ENCODE measurements at places on chromosomes 5 and 9.

DNA sequence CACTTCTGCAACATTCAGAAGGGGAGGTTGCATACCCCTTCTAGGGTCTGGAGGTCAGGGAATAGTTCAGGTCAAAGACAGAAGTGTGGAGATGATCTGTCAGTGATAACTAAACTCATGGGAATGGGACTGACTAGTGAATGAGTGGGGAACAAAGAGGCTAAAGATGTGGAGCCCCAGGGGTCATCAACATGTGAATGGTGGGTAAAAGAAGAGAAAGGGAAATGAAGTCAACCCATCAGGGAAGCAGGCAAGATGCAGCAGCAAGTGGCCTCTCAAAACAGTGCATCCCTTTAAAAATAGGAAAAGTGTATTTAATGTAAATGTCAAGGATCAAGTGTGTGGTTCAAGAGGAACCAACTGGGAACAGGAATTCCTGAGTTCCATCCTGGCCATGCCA lies 69.9 kb downstream of the PLPPR1 start:
- DNase-seq = no peak

DNA sequence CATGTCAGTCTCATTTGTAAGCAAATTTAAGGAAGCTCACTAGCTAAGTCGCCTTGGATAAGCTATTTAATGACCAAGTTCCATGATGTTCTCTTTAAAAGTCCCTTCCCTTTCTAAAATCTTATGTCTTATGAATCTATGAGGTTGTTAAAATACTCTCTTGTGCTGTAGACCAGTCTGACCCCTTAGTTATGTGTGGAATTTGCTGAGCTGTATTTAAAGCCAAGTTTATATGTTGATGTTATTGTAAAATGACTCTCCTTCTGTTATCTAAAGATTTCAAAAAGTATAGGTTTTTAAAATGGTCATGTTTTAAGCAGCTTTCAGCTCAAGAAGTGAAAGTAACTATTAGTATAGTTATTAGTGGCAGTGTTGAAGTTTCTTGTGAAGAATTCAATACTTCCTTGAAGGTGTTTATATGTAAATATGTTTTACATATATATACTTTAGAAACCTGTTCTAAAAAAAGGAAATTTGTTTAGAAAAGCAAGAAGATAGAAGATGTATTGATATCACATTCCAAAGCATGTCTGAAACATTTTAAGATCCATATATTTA lies 92.2 kb downstream of the CDC42SE2 start:
- no peak for DNase-seq

GRCh38 chr9:97615439-97616072 lies 17.6 kb downstream of the TSTD2 start:
- peak; percentile 81 for DNase-seq

- DNase-seq = peak; percentile 90
These were observed at the start of gene WDR5 for GRCh38 chr9:134135343-134136117. Gene WDR5, plus strand, starts transcription at chr9:134136082. Its CDS starts 3,796 bp downstream, at chr9:134139878.

- no peak for DNase-seq
These were observed 4.6 kb upstream of the SMIM32 start for GRCh38 chr5:136197462-136198142.

DNA sequence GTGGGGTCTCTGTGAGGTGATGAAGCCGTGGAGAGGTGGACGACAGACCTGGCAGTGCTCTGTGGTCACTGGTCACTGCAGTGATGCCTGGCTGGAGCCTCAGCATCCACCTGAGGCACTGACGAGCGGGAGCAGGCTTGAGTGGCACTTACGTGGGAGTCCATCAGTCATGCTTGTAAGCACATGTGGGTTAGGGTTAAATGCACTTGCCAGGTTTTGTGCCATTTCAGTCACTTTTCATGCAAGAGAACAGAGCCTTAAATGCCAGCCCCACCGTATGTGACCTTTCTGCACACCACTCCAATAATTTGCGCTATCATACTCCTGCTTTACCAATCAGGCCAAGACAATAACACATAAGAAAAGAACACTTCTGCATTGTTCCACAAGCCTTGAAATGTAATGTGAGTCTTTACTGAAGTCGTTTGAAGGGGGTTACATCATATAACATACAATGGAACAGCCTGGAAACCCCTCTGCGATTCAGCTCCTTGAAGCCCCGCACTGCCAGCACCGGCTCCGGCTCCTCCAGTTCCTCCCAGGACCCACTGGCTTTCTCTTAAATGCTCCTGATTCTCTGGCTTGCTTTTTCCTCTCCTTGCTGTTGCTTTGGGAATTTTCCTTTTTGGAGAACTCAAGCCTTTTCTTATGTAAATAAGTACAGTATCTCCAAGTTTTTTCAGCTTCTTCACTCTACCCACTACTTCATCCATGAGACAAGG lies 59.4 kb upstream of the CTXN3 start:
- DNase-seq = no peak

GRCh38 chr9:77883846-77884771 lies 147.5 kb downstream of the GNAQ start:
- no peak for DNase-seq

DNA sequence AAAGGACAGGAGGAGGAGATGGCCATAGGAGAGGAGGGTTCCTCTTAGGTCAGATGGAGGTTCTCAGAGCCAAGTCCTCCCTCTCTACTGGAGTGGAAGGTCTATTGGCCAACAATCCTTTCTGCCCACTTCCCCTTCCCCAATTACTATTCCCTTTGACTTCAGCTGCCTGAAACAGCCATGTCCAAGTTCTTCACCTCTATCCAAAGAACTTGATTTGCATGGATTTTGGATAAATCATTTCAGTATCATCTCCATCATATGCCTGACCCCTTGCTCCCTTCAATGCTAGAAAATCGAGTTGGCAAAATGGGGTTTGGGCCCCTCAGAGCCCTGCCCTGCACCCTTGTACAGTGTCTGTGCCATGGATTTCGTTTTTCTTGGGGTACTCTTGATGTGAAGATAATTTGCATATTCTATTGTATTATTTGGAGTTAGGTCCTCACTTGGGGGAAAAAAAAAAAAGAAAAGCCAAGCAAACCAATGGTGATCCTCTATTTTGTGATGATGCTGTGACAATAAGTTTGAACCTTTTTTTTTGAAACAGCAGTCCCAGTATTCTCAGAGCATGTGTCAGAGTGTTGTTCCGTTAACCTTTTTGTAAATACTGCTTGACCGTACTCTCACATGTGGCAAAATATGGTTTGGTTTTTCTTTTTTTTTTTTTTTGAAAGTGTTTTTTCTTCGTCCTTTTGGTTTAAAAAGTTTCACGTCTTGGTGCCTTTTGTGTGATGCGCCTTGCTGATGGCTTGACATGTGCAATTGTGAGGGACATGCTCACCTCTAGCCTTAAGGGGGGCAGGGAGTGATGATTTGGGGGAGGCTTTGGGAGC lies 3.1 kb downstream of the EGR1 start:
- DNase-seq = no peak

GRCh38 chr5:58946230-58946629 lies 363.4 kb downstream of the RAB3C start:
- no peak for DNase-seq

GRCh38 chr5:35990520-35990919 lies 670 bp downstream of the UGT3A1 start:
- no peak for DNase-seq

DNA sequence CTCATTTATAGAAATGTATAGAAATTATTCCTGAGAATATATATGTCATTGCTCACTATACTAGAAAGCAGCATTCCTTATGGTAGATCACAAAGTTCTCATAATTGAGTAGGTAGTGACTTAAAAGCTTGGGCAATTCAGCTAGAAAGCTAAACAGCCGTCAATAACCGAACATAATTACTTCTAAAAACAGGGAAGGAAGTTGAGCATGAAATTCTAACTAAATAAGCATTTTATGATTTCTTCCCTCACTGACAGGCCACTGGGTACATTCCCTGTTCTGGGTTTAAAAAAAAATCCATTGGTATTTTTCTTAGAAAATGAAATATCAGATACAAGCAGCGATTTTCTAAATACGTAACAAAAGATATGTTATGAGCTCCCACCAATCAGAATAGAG lies 91.1 kb upstream of the DAB2 start:
- DNase-seq = no peak

- DNase-seq = no peak
These were observed 3.8 kb downstream of the TMEM8B start for GRCh38 chr9:35832814-35833213.

DNA sequence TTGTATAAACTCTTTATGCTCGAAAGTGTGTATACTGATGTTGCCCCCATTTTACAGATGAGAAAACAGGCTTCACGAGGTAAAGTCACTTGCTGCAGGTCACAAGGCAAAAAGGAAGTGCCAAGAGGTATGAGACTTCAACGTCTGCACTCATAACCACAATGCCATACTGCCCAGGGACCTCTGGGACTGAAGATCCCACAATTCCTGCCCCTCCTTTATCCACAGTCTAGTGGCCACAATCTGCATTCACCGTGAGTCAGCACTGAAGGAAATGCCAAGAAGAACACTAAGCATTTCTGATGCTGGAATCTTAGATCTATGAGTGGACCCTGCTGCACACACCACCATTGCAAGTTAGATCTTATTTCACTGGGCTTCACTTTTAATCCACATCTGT lies 37.3 kb downstream of the MED27 start:
- no peak for DNase-seq

GRCh38 chr5:34756781-34757624 lies 82.0 kb upstream of the TTC23L start:
- no peak for DNase-seq
